Activated T-helper 1 cell treated with Interleukin-2 at 50 U/mL for 16 hours (primary cell): ENCODE measurements at places on chromosomes 7 and 10.
A peak's percentile ranks its signal among the peaks of the same experiment; 100 is the strongest.

GRCh38 chr10:17273403-17273802 is 45.4 kb downstream of the VIM start:
- no peak for DNase-seq

GRCh38 chr7:117949232-117949631 is 76.0 kb upstream of the CTTNBP2 start:
- DNase-seq: no peak

- no peak for DNase-seq
Observed at GRCh38 chr10:80708185-80708584, 170.5 kb downstream of the SH2D4B start.

- no peak for DNase-seq
Observed at GRCh38 chr10:29947701-29948060, 111.7 kb downstream of the JCAD start.

DNA sequence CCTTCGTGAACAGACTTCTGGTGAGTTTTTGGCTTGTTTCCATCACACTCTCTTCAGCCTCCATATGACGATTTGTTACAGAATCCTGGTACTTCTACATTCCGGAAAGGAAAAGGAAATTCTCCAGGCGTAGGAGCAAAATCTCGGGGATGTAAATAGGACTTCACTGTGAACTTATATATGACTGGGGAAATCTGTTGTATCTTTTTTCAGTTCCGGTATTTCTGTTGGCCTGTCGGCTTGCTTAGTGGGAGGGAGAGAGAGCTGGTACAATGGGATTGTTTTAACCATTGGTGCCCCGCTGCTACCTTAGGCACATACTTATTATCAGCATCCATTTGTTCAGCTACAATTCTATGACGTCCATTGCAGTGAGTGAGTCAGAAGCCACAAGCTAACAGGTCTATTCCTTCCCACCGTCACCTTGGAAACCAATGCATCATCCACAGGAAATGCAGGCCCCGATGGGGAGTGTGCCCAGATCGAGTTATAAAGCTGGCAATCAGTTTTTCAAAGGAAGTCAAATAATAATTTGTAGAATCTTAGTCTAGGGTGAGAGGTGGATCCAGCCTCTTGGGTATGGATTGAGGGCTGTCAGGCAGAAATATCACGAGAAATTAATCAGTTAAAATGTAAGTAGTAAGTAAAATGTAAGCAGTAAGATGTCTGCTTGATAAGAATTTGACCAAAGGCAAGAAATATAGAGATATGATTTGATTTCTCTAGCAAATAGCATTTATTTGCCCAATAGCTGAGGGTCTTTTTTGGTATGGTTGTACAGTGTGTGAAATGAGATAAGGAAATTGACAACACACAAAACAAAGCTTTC is 92.0 kb upstream of the MKLN1 start:
- peak; percentile 58 for DNase-seq

- no peak for DNase-seq
Observed at GRCh38 chr10:12051241-12051640, 8.6 kb upstream of the UPF2 start.

- DNase-seq: no peak
Observed at GRCh38 chr7:3312583-3312982, 11.5 kb downstream of the SDK1 start.

GRCh38 chr10:101932183-101932582 is 88.6 kb upstream of the KCNIP2 start:
- DNase-seq: no peak

GRCh38 chr7:98869597-98870120 is at the start of gene TMEM130:
Gene TMEM130 (minus strand): TSS chr7:98870014. CDS start chr7:98869861, 153 bp downstream.
- no peak for DNase-seq

GRCh38 chr10:23702977-23703414 is 264.1 kb downstream of the OTUD1 start:
- DNase-seq: peak; percentile 5

DNA sequence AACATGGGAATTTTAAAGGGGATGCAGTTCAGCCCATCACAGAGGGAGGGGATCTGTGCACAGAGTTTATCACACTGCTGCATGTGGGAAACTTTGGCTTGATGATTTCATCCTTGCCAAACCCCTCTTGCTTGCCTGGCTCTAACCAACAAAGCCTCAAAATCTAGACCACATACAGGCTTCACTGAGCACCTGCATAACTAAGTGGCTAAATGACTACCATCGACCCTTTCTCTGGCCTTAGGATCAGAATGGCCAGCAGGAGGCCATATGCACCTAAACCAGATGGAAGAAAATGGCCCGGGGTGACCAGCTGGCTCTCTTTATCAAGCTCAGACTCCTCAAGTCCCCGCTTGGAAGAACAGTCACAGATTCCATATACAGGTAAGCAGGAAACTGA is 15.6 kb upstream of the ZNF25 start:
- DNase-seq: no peak

DNA sequence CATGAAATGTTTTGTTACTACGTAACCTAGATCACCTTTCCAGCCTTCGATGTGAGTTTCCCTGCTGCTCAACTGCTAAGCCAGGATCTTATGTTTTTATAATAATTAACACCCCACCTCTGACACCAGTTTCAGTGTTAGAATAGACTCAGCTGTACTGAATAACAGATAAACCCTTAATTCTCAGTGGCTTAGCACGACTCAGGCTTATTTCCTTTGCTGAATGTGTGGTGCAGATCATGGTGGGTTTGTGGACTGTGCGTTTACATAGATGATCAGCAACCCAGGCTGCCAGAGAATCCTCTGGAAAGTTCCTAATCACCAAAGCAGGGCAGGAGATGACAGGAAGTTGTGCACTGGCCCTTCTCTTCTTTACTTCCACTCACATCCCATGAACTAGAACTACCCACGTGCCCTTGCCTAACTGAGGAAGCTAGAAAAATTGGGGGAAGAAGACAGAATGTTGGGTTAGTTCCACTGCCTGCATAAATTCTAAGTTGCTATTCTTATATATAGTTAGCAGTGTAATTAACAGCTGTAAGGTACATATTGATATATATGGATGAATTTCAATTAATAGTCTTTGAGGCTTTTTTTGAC is 111.8 kb downstream of the MAPK8 start:
- DNase-seq: no peak

DNA sequence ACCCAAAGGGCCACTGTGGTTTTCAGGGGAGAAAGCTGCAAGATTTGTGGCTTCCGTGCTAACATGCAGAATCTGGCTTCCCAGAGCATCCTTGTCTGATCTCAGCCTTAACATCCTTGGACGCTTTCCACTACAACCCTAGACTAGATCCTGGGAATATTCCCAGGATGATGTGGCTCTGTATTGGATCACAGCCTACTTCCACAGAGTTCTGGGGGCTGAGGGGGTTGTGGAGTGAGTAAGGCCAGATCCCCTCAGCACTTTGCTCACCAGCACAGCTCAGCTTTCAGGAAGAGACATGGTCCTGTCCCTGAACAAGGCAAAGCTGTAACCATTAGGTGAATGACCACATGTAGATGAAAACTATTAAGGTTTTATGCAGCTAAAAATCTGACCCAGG is 241.3 kb upstream of the MYO3A start:
- DNase-seq: no peak

DNA sequence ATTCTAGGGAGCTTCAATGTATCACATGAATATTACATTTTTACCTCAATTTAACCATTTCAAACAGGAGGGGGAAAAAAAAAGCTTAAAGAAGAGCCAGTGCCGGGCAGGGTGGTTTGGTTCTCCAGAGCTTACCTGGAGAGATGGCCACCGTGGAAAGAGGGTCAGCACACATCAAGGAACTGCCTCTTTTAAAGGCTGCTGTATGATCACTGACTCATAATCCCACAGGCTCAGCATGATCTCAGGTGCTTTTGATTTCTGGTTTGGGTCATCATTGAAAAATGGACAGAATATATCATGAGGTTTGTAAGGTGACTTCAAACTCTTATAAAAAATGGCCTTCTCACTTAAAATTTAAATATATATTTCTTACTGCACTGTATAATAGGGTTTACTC is 67.5 kb upstream of the MDFIC start:
- no peak for DNase-seq

DNA sequence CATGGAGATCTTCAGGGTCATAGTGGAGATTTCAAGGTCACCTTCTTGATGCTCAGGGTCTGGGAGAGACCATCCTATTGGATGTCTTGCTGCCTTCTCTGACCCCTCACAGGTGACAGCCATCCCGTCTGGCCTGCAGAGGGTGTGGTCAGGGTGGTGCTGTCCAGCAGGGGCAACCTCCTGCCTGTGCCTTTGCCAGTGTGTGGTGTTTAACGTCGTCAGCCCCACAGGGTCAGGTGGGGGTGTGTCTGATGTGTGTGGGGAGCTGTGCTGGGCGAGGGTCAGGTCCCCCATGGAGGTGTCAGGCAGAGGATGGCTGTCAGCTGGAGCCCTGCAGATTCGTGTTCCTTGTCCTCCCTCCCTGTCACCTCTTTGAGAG is 16.5 kb downstream of the ADCY1 start:
- no peak for DNase-seq

DNA sequence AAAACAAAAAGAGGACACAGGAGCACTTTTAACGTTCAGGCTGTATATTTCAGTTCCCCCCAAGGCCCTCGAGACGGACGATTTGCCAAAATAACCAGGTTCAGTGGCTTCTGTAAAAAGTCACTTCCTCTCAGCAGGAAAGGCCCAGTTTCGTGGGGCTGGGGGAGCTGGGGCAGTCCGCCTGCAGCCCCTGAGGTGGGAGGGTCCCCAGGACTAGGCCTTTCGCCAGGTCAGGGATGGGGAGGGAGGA is 28.8 kb downstream of the WDR86 start:
- no peak for DNase-seq

GRCh38 chr10:132539894-132540293 is 2.3 kb downstream of the INPP5A start:
- no peak for DNase-seq

GRCh38 chr10:51985336-51985735 is 285.9 kb upstream of the CSTF2T start:
- DNase-seq: no peak

DNA sequence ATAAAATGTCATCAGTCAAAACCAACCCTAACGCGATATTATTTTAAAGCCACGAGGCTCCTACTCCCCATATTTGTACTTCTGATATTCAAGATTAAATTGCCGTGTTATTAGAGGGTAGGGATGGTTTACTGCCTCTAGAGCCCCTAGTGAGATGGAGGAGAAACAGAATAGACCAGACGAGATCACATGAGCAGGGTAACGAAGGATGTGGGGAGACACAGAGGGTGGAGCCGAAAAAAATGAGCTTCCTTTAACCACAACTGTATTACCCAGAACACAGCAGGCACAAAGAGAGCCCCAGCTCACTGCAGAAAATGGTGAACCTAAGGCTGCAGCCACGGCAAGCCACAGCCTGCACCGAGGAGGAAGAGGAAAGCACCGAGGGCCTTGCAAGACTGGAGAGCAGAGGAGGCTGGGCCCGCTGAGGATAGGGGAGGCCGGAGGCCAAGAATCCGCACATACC is 14.3 kb downstream of the ZC3HAV1 start:
- peak; percentile 72 for DNase-seq

DNA sequence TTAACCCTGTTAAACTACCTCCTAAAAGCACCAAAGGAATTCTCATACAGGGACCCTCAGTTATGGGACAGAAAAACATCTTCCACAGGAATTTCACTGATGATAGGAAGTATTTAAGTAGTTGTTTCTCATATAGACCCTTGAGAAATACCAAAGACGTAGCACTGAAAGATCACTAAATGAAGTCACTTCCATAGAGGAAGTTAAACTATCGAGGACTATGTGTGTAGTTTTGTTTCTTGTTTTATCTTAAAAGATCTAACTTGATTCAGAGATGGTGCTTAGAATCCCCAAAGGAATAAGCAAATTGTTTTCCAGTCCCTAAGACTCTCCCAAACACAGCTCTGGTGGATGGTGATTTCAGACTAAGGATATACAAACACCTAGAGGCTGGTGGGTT is 94.8 kb upstream of the AFAP1L2 start:
- DNase-seq: no peak

GRCh38 chr7:151206914-151207313 is 3.4 kb downstream of the H2BK1 start:
- no peak for DNase-seq

DNA sequence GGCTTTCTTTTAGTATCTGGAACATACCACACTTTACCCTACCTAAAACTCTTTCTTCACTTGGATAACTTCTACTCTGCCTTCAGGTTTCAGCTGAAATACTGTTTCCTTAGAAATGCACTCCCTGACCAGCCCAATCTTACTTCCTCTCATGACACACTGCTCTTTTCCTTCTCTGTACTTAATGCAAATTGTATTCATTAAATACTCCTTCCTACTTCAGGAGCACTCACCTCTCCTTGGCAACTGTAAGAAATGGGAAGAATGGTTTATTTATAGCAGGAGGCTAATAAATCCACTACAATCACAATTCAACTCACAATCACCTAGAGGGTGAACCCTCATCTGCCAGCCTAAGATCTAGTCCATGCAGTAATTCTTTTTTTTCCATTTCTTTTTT is 15.2 kb downstream of the ZCWPW1 start:
- DNase-seq: no peak

DNA sequence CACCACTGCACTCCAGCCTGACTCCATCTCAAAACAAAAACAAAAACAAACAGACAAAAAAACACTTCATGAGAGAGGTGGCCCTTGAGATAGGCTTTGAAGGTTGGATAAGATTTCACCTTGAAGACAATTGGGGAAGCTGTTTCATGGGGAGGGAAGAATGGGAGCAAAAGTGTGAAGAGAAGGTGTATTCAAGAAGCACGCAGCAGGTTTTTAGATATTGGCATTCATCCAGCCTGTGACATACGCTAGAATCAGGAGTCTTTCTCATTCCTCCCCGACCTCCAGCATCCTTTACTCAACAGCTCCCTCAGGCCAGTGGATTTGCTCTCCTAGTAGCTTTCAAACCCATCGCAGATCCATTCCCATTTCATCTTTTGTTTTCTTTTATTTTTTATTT is 116.3 kb upstream of the FAM171A1 start:
- no peak for DNase-seq

DNA sequence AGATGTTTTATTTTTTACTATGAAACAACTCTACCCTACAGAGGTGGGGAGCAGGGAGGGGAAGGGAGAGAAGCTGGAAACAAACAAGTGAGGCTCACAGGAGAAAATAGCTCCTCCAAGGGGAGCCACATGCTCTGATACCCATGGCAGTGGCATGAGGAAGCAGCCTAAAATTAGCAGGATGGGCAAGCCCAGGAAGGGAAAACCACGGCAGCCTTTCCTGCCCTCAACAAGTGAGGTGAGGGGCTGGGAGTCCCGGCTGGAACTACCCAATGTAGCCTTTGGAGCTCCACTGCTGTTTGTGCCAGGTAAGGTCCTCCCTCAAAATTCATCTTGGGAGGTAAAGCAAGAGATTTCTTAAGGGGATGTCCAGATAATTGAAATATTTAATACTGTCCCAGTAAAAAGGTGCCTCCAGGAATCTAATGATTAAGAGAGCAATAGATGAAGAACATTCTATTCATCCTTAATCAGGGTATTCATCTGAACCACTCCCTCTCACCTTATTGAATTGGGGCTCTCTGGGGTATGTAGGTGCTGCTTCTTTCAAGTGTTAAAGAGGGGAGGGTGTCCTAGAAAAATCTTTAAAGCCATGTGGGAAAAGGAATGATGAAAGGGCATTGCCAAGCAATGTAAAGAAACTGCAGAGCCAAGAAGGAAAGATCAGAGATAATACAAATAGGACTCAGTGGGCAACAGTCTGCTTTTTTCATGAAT is 12.8 kb upstream of the HERC4 start:
- no peak for DNase-seq
